GM23338 (cell line): ENCODE measurements at places on chromosomes 3 and 15.

DNA sequence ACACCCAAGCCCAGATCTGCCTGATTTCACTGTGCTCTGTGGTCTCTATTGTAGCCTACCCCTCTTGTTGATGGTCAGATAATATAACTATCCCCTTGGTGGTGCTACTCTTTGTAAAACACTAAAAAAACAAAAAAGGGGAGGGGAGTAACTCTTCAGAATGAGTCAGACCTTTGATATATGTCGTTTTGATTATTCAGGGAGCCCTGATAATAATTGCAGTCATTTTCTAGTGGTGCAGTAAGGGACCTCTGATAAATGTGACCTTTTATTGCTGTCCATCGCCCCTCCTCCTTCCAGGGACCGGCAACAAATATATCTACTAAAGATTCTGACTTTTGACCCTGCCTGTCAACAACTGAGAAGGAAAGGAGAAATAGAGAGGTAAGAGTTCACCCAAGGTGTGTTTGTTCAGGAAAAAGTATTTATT lies 45.1 kb upstream of the MAGI1 start:
- DNase-seq, result no peak

DNA sequence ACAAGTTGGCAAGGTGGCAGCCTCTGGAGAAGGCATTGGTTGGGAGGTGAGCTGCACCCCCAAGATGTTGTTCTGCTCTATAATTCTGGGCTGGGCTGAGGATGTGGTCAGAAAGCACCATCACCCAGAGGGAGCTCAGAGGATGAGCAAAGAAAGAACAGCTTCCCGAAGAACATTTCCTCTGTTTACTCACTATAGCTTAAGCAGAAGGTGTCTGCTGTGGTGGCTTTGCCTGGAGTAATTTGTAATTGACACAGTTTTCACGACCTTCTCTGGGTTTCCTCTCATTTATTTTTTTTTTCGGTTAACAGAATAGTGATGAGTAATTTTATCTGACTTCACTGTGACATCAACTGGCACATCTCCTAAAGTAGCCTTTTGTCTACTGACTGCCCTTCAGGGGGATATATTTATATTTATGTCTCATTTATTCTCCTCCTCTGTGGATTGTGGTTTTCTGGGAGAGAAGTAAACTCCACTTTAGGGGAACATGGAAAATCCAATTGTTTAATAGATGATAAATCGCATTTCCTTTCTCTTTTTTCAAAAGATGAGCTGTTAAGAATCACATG lies 49.5 kb upstream of the ABHD17C start:
- DNase-seq, result no peak

DNA sequence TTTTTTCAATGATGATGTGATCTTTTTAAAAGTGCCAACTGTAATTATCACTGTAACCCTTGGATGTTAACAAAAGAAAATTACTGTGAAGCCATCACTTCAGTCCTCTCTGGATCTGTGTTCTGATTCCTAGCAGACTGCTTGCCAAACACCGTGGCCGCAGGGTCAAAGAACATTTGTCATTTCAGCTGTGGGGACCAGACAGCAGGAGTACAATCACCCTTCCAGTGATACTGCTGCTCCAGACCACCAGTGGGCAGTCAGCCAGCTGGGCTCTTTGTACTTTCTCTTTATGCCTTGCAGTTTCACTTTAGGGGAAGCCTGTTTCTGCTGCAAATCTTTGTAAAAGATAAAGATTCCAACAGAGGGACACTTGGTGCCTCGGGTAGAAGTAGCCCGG lies 770.0 kb downstream of the GRM7 start:
- DNase-seq, result peak; percentile 2

DNA sequence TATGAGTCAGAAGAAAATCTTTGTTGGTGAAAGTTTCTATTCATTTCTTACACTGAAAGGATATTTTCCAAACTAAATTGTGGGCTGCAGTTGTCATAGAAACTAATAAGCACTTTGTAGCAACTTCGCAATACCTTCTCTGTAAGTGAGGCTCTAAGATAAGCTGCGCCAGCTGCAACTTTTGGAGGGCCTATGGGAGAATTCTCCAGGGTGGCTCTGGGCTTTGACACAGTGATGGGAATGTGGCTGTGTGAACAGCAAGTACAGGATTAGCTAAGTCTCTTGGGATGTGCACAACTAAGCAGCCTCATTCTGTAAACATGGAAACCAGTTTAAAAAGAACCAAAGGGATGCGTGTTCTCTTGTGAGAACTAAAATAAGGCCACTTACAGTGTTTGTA lies 124.6 kb upstream of the SGO1 start:
- DNase-seq, result no peak
